Adipose tissue (tissue), 3 donors: ENCODE measurements at places on chromosomes 3 and 15. TPM values are rescaled to one million over a fixed set of nuclear protein-coding genes. Genes with fewer than 3 reads are reported as not detected.

SLC51A gene
- polyA plus RNA-seq, result 0.79 TPM

PRSS50 gene
- not detected for polyA plus RNA-seq

BOC gene
- 32.3 TPM for polyA plus RNA-seq

KLHL25 gene
- 3.4 TPM for polyA plus RNA-seq

SERPINI2 gene
- 0.90 TPM for polyA plus RNA-seq

LRRC3B gene
- 0.10 TPM for polyA plus RNA-seq

PYGO1 gene
- 1.5 TPM for polyA plus RNA-seq

ABHD17C gene
- 1.5 TPM for polyA plus RNA-seq

ATP8B4 gene
- 5.5 TPM for polyA plus RNA-seq

ZNF620 gene
- 1.3 TPM for polyA plus RNA-seq

SLC22A14 gene
- 0.07 TPM for polyA plus RNA-seq

SPTBN5 gene
- 1.9 TPM for polyA plus RNA-seq

CD96 gene
- polyA plus RNA-seq, result 0.69 TPM

SPINK8 gene
- not detected for polyA plus RNA-seq

ANKRD63 gene
- polyA plus RNA-seq, result not detected

SENP7 gene
- polyA plus RNA-seq, result 4.7 TPM

DAZL gene
- not detected for polyA plus RNA-seq

SLC22A13 gene
- polyA plus RNA-seq, result not detected

TUSC7 gene
- not detected for polyA plus RNA-seq

CHRD gene
- polyA plus RNA-seq, result 14.2 TPM

PIGZ gene
- polyA plus RNA-seq, result 7.7 TPM

LTK gene
- 1.0 TPM for polyA plus RNA-seq
